ENCODE measurements at places on chromosomes 4 and X.

DNA sequence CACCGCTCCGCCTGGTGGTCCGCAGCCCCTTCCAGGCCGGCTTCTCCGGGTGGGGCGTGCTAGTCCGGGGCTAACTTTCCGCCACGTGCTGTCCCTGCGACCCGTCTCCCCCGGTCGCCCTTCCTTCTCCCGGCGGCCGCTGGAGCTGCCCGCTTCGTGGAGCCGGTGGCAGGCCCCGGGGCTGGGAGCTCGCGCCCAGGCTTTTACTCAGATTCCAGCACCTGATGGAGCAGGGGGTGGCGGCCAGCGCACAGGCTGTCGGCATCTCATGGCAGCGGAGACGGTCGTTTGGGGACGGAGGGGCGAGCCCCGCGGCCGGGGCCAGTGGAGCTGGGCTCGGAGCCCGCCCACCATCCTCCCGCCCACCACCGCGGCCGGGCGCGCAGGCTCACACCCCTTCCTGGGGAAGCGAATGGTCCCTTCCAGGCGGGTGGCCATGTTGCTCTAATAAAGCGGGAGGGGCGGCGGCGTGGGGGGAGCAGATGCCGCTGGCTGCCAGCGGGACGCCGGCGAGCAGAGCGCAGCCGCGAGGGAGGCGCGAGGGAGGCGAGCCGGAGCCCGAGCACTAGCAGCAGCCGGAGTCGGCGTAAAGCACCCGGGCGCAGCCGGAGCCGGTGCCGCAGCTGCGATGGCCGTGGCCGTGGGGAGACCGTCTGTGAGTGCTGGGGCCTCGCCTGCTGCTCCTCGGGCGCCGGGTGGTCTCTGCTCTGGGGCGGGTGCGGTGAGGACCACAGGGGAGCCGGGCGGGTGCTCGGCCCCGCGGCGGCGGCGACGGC, at the start of gene SEPTIN11:
SEPTIN11 (plus strand) TSS at position 477 of the 776 bp plus-strand sequence; CDS start at position 629, 152 bp downstream.
- DNase-seq = peak; percentile 95

GRCh38 chrX:38811515-38812243, 10.4 kb downstream of the MID1IP1 start:
- DNase-seq = peak; percentile 65

DNA sequence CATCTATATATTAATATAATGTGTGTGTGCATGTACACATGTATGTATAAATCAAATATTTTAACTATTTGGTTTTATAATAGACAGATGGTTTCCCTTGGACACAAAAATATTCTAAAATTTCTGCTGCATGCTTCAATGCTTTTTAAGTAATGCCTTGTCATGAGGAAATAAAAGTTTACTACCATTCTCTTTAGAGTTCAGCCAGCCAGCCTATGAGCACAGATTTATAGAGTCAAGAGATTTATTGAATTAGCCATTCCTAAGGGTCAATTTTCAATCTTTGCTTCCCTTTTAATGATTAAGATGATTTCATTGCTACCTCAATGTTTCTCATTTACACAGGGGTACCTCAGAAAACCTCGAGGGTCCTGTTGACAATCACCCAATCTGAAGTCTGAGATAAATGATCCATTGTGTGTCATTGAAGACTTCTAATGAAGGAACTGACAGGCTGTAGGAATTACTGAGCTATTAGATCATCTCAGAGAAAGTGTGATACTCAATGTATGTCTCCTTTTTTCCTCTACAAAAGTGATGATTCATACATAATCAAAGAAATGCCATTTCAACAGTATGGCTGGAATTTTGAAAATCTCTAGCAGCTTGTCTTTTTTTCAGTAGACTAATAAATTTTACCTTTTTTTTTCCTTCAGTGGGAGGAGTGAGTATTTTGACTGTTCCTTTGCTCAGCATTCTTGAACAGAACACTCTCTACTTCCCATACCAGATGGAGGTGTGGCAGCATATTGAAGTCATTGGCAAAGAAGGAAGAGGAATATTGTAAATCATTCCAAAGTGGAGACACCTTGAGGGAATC, 222.6 kb upstream of the PCDH18 start:
- DNase-seq = peak; percentile 72

- no peak for DNase-seq
These were observed 230.4 kb downstream of the DTHD1 start for GRCh38 chr4:36511785-36512184.

- DNase-seq = peak; percentile 85
These were observed 127.8 kb upstream of the METTL14 start for GRCh38 chr4:118557298-118557851.

GRCh38 chr4:46270986-46271596, 118.8 kb downstream of the GABRA2 start:
- DNase-seq = peak; percentile 42

DNA sequence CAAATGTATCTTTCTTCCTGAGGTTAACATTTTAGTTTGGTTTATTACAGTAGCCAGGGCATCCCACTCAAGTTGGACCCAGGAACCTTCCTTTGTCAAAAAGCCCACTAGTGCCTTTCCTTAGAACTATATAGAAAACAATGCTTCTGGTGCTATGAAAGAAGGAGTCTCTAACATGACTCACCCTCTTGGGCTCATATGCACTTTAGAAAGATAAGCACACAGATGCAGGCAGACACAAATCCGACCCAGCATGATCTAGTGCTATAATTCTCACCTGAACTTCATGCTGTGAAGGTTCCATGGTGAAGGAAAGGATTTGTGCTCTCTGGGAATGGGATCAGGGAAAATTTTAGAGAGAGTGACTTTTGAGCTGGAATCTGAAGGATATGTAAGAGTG, 289.4 kb downstream of the ANKRD50 start:
- DNase-seq = no peak

GRCh38 chrX:30150196-30150895, 65.0 kb upstream of the MAGEB2 start:
- DNase-seq = peak; percentile 47

DNA sequence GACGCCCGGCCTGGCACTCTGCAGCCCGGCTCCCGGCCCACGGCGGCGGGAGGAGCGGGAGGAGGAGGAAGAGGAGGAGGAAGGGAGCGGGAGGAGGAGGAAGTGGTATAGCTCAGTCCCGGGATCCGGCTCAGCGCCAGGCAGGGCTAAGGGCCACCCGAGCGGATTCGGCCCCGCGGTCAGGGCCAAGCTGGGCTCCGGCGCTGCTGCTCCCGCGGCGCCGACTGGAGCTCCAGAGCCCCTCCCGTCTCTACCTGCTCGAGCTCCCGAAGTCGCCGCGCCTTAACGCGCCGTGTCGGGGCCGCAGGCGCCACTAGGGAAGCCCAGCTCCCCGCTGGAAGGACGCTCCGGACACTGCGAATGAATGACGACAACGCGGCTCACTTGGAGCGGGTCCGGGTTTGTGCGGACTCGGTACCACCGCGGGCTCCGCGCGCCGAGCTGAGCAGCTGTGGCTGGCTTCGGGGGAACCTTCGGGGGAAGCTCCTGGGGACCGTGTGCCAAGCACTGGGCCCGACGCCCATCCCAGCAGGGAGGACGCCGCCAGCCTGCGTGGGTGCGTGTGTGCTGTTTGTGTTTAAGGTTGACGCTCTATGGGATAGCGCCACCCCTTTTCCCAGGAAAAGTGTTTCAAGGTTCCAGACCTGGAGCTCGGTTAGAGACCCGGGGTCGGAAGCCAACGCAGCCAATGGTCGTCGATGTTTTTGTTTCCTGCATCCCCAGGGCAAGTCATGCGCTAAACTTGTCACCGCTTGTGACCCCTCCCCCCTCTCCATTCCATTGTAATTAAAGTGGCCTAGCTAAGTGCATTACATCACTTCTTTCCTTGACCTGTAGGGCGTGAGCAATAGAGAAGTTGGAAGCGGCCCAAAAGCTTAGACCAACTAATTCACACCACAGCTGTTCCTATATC, at the start of gene TBC1D9:
TBC1D9 (minus strand) TSS at position 67 of the 913 bp plus-strand sequence. CDS start 340 bp downstream, outside the sequence.
- peak; percentile 96 for DNase-seq

GRCh38 chr4:106423791-106424190, 55.2 kb upstream of the GIMD1 start:
- no peak for DNase-seq

DNA sequence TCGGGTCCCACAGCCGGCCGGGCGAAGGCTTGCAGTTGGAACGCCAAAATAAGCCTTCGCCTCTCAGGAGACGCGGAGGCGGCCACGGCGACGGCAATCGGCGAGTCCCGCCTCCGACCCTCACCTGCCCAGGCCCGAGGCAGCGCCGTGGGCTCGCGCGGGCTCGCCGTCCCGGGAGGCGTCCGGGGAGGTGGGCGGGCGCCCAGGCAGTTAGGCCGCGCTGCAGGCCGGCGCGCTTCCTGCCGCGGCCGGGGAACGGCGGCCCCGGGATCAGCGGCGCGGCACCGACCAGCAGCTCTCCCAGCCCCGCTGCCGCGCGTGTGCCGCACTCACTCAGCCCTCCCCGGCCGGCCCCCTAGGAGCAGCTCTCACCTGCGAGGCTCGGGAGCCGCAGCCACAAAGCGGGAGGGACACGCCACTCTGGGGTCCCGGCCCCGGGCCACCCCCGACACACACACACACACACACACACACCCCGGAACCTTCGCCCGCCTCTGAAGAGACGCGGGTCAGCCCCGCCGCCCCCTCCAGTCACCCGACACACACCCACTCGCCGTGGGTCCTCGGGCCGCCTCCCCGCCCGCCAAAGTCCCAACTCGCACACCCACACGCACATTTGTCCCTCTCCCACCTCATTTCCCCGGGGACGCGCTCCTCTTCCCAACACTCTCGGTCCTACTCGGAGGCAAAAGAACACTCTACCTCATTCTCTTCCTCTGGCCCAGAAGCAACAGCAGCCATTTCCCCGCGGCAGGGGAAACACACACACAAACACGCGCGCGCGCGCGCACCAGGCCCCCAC, at the start of gene CNOT6L:
CNOT6L (minus strand) TSS at position 767 of the 802 bp plus-strand sequence; CDS start at position 707, 60 bp downstream.
- peak; percentile 75 for DNase-seq

GRCh38 chr4:155564880-155565279, 101.8 kb upstream of the GUCY1A1 start:
- no peak for DNase-seq

DNA sequence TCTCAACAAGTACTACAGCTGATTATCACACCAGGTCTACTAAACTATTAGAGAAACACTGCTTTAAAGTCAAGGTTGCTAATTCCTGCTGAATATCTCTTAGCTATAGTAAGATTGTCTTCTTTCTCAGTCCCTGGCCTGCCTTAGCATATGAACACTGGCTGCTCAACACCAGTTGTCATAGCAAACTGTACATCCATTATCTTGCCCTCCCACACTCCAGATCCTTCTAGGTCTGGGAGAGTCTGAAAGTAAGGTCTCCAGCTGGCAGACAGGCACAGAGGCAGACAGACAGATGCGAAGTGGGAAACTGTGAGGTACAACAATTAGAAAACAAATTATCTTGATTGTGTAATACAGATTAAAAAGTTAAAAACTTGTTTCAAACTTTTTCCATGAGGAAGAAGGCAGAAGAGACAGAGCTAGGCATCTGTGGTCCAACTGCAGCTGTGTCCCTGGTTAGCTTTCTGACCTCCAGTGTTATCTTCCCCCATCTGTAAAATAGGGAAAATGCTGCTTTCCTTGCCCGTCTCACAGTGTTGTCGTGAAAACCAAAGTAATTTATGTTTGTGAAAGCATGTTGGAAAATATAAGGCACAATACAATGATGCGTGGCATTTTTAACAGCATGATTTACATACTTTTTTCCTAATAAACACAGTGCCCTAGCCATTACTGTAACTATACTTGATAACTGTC, 133.8 kb downstream of the KLHL13 start:
- DNase-seq = no peak

- peak; percentile 50 for DNase-seq
These were observed 230.9 kb upstream of the GPC4 start for GRCh38 chrX:133645977-133646718.

- no peak for DNase-seq
These were observed 200.4 kb downstream of the ARHGAP24 start for GRCh38 chr4:85675076-85676049.

- DNase-seq = peak; percentile 9
These were observed 103.4 kb upstream of the TEX13A start for GRCh38 chrX:105323928-105324327.

DNA sequence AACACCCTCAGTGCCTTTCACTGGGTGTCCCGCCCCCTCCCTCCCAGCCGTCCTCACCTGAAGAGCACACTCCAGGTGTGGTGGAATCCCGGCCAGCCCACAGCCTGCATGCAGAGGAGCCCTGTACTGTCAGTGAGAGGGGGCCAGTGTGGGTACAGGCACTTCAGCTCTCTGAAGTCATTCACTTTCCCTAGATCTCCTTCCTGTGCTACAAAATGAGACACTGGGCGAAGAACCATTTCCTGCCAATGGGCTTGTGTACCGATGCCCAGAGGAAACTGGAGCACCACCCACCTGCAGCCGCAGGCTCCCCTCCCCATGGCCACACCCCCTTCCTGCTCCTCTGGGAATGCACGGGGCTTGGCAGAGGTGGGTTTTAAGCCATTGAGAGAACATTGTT, 73.9 kb upstream of the C4orf50 start:
- DNase-seq = no peak

DNA sequence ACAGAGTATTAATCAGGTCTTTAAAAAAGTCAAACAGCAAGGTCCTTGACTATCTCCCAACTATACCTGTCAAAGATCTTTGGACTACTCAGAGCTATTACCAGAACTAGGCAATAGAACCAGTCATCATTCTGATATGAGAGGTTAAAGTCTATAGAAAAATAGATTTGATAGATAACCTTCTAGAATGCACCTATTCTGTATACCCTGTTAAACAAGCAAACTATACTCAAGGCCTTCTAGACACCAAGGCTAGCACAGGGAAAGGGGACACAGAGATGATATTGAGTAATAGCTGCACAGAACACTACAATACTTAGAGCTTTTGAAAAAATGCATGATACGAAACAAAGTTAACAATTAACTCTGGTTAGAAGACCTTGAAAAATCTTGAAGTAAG, 149.5 kb downstream of the NR3C2 start:
- DNase-seq = peak; percentile 29

- peak; percentile 68 for DNase-seq
These were observed 142.0 kb downstream of the RTL3 start for GRCh38 chrX:78517124-78517523.

DNA sequence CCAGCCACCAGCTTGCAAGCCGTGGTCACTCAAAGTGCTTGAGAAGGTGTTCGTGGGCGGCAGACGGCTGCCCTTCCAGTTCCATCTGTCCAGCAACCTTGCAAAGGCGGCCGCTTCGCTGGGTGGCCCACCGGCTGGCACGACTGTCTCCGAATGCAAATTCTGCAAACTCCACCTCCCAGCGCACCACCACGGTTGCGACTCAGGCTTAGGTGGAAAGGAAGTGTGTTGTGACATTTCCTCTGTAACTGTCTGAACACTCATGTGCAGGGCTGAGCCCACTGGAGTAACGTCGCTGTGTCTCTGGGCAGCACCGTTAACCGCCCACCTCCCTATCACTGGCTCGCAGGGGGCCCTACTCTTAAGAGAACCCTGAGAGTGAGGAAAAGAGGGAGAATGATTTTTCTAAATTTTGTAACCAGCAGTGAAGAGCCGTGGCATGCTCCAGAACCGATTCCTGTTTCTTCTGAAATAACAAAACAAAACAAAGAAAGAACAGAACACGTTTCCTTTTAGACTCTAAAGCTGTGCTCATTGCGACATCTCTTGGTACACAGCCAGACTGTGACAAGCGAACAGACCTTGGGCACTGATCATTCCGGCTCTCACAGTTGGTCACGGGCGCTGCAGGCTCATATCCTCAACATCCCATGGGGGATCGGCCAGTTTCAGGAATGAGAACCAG, at the start of gene P2RY8:
P2RY8 (minus strand) TSS at position 155 of the 685 bp plus-strand sequence. CDS start 70,627 bp downstream, outside the sequence.
- no peak for DNase-seq
